Activated T-cell treated with anti-CD3 and anti-CD28 coated beads, Interleukin-2, amount 50 U/mL, for 1 hour (primary cell): ENCODE measurements at places on chromosomes 6 and 20.

- no peak for DNase-seq
These were observed 111.5 kb upstream of the EYS start for GRCh38 chr6:65818576-65818975.

DNA sequence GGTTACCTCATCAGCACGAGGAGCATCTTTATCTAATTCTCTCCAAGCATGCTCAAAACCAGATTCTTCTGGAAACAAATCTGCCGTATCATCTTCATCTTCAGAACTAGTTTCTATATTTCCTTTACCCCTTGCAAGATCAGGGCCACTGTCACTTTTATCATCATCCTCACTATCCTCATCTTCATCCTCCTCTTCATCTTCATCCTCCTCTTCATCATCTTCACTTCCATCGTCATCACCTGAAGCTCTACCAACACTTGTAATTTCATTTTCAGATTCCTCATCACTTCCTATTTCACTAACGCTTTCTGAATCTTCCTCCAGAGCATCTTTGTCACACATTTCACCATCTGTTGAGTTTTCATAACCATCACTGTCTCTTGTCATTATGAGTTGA is 8.9 kb downstream of the ESF1 start:
- DNase-seq, result no peak

DNA sequence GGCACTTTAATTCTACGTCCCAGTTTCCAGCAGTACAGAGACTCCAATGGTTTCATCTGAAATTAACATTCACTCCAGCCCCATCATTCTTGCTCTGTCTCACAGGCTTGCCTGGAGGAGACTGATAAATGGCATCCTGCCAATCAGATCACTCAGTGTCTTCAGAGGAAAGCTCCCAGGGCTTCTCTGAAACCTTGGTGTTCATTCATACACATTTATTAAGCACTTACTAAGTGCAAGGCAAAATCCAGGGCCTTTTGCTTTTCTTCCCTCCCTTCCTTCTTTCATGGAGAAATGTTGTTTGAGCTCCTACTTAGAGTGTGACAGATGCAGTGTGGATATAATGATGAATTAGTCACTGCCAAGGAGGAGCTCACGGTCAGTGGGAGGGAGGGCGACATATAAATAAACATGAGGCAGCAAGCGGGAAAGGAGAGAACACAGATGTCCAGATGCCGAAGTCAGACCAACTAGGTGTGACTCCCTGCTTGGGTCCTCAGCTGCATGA is 106.7 kb upstream of the DTNBP1 start:
- no peak for DNase-seq

DNA sequence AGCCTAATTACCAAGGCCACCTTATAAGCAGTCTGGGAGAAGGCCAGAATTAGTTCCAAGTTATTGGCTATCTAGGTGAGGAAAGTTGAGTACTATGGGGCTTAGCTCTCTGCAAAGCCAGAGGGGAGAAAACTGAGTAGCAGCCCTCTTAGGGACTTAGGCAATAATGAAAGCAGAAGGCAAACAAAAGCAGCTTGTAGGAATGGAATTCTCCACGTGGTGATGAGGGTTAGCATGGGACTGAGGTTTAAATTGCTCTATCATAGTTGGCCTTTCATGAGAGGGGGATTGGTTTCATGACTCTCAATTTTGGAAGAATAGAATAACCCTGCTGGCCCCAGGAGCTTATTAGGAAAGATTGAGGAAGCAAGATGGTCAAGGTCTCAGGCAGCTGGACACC is 7.0 kb upstream of the UBE2J1 start:
- DNase-seq, result no peak
